ENCODE measurements at places on chromosomes 12 and 14.

DNA sequence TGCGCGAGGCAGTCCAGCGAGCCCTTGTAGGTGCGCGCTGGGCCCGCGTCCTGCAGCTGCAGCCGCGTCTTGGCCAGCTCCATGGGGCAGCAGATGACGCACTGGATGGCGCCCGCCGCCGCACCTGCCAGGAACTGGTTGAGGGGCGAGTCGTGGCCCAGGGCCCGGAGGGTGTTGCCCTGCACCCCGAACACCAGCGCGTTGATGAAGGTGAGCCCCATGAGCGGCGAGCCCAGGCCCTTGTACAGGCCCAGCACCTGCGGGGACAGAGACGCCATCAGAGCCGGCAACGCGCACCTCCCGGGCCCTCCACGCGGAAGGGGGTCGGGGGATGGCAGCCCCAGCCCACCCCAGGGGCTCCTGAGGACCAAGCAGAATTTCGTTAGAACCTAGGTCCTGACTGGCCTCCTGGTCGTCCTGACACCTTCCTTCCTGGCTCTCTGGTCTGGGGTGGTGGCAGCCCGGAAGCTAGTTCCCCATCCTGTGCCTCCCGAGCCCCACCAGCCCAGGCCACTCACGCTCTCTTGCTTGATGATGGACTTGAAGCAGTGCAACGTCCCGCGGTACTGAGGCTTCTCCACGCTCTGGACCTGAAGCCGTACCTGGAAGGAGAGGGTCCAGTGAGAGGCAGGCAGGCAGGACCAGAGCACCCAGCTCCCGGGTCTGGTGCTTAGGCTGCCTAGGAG, 13.3 kb downstream of the SLC25A29 start:
- DNase-seq: no peak

GRCh38 chr12:65911321-65911720, 87.0 kb downstream of the HMGA2 start:
- DNase-seq: no peak

DNA sequence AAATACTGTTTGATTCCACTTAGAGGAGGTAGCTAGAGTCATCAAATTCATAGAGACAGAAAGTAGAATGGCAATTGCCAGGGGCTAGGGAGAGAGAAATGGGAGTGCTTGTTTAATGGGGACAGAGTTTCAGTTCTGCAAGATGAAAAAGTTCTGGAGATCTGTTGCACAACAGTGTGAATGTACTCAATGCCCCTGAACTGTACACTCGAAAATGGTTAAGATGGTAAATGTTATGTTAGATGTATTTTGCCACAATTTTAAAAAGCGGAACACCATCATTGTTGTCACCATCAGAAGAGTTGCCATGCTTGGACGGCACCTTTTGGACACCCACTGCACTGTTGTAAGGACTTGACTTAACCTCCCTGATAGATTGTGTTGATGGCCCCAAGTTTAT, 106.9 kb downstream of the SCARB1 start:
- no peak for DNase-seq

DNA sequence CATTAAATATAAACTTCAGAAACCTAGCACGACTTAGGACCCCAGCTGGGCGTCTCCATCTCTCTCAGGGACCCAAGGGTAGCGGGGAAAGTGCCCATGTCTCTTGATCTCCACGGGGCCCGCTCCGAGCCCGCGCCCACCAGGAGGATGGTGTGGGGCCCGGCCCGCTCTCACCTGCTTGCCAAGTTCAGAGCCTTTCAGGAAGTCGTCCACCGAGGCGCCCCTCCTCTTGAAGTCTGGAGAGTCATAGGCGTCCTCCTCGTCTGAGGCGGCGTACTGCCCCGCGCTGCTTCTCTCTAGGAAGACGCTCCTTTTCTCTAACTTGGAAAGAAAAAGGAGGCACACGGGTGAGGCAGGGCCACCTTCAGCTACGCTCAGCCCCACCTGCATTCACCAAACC, 96.9 kb downstream of the PIWIL1 start:
- DNase-seq: no peak

GRCh38 chr14:65028937-65029336, 42.2 kb downstream of the FNTB start:
- no peak for DNase-seq

- DNase-seq: no peak
Measured at GRCh38 chr12:12927211-12928079, 24.5 kb downstream of the GPRC5D start.

GRCh38 chr12:58459191-58459590, 461.1 kb downstream of the LRIG3 start:
- no peak for DNase-seq

GRCh38 chr12:93798279-93799151, 121.3 kb downstream of the CRADD start:
- no peak for DNase-seq
